Stimulated activated CD8-positive, alpha-beta memory T cell treated with anti-CD3 and anti-CD28 coated beads, Interleukin-4, amount 100 ng/mL, for 1 hour (primary cell): ENCODE measurements at places on chromosomes 2 and 18.

GRCh38 chr18:7388741-7389140 is 157.9 kb downstream of the LRRC30 start:
- no peak for DNase-seq

DNA sequence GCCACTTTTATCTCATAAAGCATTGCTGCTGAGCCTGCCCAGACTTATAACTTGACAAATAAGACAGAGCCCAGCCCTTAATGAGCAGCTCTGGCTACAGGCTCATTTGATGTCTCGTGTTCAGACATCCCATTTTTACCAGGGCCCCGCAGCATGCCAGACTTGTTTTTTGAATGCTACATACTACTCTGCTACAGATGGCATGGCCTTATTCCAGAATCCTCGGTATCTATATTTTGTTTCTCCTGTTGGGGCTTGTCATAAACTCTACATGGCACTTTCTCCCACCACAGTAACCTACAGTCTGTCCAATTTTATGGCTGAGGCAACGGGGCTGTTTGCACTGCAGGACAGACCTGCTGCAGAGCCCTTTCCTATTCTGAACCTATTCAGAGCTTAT is 179.0 kb upstream of the DDX18 start:
- no peak for DNase-seq

- DNase-seq = no peak
These were observed 334.8 kb downstream of the CELF4 start for GRCh38 chr18:37230768-37231167.

DNA sequence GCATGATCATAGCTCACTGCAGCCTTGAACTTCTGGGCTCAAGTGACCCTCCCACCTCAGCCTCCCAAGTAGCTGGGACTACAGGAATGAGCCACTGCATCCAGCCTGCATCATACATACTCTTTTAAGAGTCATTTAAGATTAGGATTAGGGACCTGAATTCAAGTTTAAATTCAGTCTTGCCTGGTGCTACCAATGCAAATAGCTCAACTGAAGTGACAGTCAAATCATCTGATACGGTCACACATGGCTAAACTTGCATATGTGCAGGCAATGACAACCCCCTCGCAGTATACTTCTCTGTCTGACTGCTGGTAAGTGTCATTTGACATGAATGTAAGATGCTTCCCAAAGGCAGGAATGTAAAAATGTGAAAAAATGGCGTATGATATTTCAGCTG is 31.8 kb upstream of the TMEM131 start:
- no peak for DNase-seq

DNA sequence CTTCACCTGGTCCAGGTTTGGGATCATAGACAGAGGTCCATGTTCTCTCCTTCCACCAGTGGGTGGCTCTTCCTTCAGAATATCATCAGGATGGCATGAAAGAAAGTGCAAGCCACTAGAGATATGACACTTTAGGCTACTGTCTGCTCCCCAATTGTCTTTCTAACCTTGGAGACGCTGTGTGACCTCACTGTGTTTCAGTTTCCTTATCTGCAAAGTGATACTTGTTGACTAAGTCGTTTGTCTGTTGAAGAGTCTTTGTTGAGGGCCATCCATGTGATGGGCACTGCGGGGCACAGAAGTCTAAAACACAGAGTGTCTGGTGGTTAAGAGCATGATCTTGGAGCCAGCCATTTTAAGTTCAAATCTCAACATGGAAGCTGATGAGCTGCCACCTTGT is 259.9 kb upstream of the THSD7B start:
- no peak for DNase-seq

GRCh38 chr2:108199726-108200125 is 40.0 kb upstream of the SULT1C3 start:
- no peak for DNase-seq

- DNase-seq = no peak
These were observed 94.1 kb downstream of the CSRNP3 start for GRCh38 chr2:165563468-165564225.

DNA sequence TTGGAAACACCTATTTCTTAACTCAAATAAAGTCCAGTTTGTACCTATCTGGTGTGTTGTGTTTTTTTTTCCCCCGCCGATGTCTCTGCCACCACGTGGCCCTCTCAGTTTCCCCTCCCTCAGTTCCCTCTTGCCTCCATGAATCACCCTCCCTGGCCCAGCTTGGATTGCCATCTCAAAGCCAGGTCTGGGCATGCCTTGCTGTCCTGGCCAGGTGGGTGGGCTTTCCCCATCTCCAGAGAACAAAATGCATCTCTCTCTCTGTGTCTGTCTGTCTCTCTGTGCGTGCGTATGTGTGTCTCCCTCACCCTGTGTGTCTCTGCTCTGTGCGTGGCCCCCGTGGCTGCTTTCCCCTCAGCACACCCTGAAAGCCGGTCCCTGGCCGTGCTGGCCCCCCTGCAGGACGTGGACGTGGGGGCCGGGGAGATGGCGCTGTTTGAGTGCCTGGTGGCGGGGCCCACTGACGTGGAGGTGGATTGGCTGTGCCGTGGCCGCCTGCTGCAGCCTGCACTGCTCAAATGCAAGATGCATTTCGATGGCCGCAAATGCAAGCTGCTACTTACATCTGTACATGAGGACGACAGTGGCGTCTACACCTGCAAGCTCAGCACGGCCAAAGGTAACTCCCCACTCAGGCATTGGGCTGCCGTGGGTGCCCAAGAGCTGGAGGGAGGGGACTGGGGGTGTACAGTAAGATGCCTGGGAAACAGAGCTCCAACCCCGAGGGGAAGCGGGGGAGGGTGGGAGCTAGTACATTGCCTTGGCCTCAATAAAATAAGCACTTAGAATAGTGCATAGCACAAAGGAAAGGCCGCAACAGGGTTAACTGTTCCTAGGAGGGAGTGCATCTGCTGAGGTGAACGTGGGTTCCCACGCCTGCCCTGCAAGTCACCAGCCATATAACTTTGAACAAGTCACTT is 31.6 kb upstream of the GMPPA start:
- no peak for DNase-seq

DNA sequence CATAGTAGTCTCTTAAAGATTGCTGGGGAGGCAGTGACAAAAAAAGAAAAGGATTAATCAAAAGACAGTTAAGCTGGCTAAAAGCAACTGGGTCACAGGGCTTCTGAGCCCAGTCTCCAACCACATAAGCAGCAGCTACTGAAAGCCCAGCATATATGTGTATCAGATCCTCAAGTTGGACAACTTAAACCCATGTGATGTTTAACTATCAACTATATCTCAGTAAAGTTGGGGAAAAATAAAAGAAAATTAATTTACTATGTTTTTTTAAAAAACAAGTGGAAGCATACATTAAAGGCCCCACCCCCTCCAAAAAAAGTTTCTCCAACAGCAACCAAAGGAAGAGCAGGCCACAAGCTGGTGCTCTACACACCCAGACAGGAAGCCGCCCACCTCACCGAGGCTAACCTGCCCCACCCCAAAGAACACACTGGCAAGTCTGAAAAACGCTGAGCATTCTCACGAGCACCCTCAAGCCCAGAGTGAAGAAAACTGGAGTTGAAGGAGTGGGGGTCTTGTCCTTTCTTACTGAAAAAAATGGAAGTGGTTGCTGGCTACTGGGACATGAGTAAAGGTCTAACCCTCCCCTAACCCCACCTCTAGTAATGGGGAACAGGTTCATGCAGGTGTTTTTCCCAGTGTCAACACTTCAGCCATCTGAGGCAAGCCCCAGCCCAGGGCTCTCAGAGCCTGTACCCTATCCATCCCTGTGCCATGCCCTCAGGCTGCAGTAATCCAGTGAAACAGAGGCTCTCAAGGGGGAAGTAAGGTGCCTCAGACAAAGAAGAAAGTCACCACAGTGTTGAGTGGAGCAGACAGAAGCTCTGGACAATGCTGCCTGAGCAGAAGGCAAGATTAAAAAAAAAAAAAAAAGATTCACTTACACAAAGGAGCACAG is 106.3 kb downstream of the GYPC start:
- DNase-seq = peak; percentile 6

DNA sequence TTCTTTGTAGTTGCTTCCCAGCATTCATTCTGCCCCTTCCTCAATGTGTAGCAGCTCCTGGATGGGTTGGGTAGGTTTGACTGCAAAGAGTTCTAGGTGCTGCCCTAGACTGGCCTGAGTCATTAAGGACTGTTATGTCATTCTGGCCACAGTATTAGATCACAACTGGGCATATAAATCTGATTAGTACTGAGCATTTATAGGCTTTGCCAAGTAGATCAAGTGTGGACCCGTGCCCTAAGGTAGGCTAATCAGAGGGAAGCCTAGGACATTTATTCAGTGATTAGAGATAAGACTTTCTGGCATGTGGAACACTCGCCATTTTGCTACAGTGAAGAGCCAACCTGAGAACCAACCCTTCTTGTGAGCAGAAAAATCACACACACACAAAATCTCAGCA is 2.7 kb downstream of the KATNAL2 start:
- no peak for DNase-seq

- no peak for DNase-seq
These were observed 37.6 kb upstream of the DDX18 start for GRCh38 chr2:117776888-117777287.

- no peak for DNase-seq
These were observed 7.7 kb downstream of the SERPINB2 start for GRCh38 chr18:63895190-63895589.

DNA sequence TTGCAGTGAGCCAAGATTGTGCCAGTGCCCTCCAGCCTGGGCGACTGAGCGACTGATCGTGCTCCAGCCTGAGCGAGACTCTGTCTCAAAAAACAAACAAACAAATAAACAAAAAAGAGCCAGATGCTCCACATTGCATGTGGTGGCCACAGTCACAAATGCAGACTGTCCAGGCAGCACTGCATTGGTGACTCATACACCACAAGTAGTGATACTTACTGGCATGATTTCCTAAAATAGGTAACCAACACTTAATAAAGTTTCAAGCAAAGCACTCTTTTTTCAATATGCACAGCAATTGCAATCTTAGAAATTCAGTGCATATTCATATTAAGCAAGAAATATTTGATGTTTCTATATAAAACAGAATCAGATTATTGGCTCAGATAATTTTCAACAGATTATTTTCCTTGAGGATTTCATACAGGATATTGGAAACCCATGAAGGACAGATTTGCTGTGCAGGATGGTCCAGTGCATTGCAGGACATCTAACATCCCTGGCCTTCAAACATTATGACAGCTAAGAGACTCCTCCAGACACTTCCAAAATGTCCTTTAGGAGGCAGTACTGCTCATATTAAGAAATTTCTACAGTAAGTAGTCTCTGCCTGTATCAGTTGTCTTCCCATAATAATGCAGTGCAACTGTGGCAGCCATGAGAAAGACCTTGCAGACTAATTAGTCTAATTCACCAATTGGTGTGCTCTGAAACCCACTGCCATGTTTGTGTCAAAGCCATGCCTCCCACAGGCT is 10.5 kb upstream of the SLC1A4 start:
- no peak for DNase-seq

DNA sequence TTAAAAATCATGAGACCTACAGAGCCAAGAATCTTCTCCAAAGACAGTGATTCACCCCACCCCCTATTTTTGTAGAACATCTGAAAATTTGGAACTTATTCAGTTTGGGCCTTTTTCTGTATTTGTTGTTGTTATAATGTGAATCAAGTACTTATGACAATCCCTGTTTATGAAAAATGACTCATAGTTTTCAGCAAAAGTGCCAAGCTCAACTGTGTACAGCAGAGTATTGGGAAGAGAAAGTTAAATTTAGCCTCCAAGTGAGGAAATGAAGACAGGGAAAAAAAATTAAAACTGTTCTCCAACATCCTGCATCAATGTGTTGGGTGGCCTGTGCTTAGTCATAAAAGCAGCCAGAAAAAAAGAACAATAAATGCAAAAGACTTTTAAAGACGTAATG is 46.2 kb downstream of the LRATD1 start:
- no peak for DNase-seq

DNA sequence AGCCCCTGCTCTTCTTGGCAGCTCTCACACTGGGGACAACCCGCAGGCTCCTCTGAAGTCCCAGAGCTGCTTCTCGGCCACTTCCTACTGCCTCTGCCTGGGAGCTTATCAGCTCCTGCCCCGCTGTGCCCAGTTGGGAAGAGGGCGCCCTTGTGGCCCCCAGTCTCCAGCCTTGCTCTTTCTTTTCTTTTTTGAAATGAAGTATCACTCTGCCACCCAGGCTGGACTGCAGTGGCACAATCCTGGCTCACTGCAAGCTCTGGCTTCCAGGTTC is 20.6 kb upstream of the ALPI start:
- DNase-seq = no peak
